Epithelial cell of proximal tubule (primary cell): ENCODE measurements at places on chromosomes 12 and 14. TPM values are rescaled to one million over a fixed set of nuclear protein-coding genes. Genes with fewer than 3 reads are reported as not detected.

Gene OR4E2
- total RNA-seq: not detected in 2 replicates

Gene NOXRED1
- total RNA-seq: not detected in 2 replicates

Gene MAP1LC3B2
- 0.29 TPM in 1 of 2 replicates, not detected in the other for total RNA-seq

Gene MANSC4
- total RNA-seq: not detected in 2 replicates

Gene NAV3
- 15.5 and 27.9 TPM in 2 replicates for total RNA-seq

Gene TTC9
- 12.8 and 24.8 TPM in 2 replicates for total RNA-seq

Gene TDP1
- 40.2 and 66.4 TPM in 2 replicates for total RNA-seq

Gene TMEM229B
- total RNA-seq: 0.14 and 2.2 TPM in 2 replicates

Gene JPH4
- 0.06 TPM in 1 of 2 replicates, not detected in the other for total RNA-seq

Gene TMPRSS12
- total RNA-seq: not detected in 2 replicates

Gene CACNA2D4
- 0.14 and 1.6 TPM in 2 replicates for total RNA-seq

Gene SPIC
- total RNA-seq: not detected in 2 replicates

Gene IRAK3
- total RNA-seq: 0.81 and 1.9 TPM in 2 replicates

Gene COL2A1
- 0.69 and 3.2 TPM in 2 replicates for total RNA-seq

Gene LALBA
- total RNA-seq: not detected in 2 replicates

Gene MGP
- total RNA-seq: 0.72 and 9.3 TPM in 2 replicates

Gene DTX1
- not detected in 2 replicates for total RNA-seq

Gene LIN52
- 4.6 and 7.2 TPM in 2 replicates for total RNA-seq

Gene GUCY2C
- not detected in 2 replicates for total RNA-seq

Gene TPPP2
- total RNA-seq: not detected in 2 replicates

Gene E2F7
- total RNA-seq: 20.5 and 22.1 TPM in 2 replicates

Gene ALX1
- not detected in 2 replicates for total RNA-seq

Gene KRT8
- total RNA-seq: 1,207 and 1,417 TPM in 2 replicates
